ENCODE measurements at places on chromosomes 5 and 9.

DNA sequence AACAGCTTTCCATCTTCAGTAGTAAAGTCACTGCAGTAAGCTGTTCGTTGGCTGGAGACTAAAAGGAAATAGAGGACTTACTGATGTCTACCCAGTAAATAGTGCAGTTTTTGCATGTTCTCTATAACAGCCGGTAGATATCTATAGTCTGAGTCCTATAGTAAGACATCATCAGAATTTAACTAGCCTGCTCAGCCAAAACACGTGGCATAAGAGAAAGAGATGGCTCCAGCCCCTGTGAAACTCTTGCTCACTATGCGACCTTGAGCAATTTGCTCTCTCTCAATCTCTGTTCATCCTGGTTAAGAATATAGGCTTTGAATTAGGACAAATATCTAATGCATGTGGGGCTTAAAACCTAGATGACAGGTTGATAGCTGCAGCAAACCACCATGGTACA, 201.6 kb upstream of the PAPPA start:
- no peak for DNase-seq

DNA sequence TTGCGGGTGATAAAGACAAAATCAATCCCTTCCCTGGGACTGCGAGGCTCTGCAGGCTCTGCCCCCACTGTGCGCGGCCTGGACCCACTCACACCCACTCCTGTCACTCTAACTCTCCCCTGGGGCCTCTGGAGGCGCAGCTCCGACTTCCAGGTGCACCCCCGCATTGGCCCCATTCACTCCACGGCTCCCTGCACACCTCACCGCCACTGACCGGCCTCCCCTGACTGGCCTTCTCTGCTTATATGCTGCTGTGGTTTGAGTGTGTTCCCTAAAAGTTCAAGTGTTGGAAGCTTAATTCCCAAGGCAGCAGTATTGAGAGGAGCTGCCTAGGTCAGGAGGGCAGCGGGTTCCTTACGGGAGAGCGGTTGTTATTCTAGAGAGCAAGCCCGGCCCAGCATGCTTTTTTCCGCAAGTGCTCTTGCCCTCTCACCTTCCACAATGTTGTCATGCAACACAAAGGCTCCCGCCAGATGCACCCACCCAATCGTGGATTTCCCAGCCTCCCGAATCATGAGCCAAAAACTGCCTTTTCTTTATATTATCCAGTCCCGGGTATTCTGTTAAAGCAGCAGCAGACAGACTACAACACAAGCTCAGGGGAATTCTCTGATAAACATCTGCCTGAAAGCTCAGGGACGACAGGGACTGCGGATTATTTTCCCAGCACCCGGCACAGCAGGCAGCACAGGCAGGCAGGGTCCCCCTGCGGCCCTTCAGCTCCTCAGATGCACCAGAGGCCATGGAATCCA, 73.5 kb upstream of the LRRTM2 start:
- no peak for DNase-seq

GRCh38 chr5:146607659-146608332, 91.8 kb upstream of the GPR151 start:
- DNase-seq, result no peak

DNA sequence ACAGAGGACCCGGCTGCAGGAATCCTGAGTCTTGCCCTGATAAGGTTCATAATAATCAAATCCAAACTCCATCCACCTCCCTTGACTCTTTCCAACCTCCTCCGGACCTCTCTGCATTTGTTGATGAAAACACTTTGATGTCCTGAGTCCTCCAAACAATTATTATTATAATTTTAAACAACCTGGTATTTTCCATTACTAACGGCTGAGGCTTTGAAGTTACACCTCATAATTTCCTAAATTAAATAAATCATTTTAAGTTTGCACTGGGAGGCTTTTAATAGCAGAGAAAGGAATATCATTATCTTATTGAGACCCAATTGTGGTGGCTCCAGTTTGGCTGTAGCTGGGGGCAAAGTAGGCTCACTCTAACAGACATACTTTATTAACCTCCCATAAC, 9.5 kb downstream of the MSX2 start:
- DNase-seq, result no peak

GRCh38 chr5:157290981-157291711, 25.2 kb downstream of the CYFIP2 start:
- DNase-seq, result peak; percentile 39

DNA sequence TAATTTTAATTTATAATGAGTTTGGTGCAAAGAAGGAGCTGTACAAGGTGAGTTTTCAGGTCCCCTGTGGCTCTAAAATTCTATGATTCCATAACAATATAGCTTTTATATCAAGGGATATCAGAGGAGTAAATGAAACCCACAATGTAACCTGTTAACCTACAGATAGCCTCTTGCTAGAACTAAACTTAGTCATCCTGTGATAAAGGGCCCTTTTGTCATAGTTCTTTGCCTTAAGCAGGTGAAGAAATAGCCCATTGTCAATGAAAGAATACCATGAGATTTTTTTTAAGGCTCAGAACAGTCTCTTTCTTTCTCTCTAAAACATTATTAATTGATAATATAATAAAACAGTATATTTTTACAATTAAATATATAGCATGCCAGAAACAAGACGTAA, 127.8 kb downstream of the NFIB start:
- DNase-seq, result no peak

DNA sequence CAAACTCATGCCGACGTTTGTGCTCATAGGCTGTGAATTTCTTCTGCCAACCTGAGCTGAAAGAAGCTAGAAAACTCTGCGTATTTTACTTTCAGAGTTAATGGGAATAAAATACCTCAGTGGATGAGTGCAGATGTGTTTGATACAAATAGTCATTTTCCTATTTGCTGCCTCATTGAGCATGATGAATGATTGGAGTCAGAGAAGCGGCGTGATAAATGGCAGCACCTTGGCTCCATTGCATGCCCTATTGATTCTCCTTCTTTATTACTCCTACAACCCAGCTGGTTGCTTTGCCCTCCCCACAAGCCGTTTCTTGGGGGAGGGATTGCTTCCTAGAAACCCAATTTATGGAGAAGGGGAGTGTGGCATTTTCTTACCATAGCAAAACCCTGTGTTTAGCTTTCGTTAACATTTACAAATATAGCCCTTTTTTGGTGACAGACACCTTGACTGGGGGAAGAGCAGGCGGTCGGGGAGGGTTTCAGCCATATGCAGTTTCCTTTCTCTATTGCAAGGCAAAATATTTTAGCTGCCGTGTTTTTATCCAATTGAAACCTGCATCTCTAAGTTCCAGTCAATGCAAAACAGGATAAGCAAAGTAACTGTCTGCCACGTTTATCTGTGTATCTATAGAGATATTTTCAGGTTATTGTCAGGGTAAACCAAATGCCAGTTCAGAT, 93.1 kb upstream of the TBCA start:
- DNase-seq, result no peak

DNA sequence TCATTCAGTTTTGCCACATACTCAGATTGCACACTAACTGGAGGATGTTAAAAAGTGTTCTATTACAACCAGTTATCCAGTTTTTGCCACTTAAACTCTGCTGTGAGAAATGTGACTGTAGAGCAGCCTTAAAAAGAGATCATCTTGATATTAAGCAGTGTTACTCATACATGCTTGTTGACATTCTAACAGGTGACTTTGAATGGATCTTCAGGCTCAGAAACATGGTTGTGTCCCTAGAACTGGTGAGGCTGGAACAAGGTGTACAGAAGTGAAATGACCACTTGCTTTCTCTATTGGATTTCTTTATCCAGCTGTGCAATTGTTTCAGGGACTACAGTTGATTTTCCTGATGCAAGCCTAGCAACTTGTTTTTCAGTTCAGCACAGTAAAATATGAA, 166.1 kb upstream of the CCDC152 start:
- DNase-seq, result no peak

- no peak for DNase-seq
Measured at GRCh38 chr5:6829150-6829784, 116.0 kb downstream of the TENT4A start.

GRCh38 chr5:169789417-169789940, 152.4 kb downstream of the DOCK2 start:
- DNase-seq, result no peak

GRCh38 chr9:16732546-16732945, 137.9 kb downstream of the BNC2 start:
- DNase-seq, result no peak

DNA sequence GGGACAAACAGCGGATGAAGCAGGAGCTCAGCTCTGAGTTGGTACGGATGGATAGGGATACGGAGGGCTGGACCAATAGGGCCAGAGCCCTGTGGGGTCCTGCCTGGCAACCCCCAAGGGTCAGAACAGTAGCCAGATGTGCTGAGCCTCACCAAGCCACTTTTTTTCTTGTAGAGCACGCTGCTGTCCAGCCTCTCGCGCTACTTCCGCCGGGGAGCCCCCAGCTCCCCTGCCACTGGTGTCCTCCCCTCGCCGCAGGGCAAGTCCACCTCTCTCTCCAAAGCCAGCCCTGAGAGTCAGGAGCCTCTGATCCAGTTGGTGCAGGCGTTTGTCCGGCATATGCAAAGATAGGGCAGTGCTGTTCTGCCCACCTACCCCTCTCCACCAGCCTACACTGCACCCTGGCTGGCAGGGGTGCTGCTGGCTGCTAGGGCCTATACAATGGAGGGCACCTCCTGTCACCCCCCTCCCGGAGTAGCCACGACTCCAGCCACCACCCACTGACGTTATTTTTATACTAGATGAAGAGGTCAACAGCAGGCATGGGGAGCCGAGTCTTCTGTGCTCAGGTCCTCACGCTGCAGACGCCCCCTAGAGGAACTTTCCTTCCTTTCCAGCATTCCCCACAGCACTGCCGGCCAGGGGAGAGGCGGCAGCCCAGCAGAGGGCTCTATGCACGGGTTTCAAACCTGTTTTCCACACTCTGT, 21.6 kb downstream of the SH3GLB2 start:
- peak; percentile 76 for DNase-seq

DNA sequence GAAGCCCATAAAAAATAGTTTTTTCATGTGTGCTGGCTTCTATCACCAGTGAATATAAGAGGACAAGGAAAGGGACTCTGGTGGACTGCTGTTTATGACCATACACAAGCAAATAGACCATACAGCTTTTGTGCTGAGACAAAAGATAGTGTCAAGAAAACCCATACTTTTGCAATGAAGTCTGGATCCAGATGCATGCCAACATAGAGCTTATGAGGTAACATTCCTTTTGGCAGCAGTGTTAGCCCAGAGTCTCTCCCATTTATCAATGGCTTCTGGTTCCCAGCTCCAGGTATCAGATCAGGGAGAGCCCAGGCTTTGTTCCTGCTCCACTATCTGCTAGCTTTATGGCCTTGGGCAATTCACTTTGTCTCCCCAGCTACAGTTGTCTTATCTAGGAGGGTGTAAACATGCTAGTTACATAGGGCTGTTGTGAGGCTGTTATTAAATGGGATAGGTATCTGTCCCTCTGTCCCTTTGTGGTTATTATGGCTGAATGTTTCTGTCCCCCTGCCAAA, 55.6 kb downstream of the CCDC192 start:
- no peak for DNase-seq

GRCh38 chr5:32496104-32496503, 51.6 kb upstream of the ZFR start:
- no peak for DNase-seq
